ENCODE measurements at places on chromosomes 4 and X.
A peak's percentile ranks its signal among the peaks of the same experiment; 100 is the strongest.

DNA sequence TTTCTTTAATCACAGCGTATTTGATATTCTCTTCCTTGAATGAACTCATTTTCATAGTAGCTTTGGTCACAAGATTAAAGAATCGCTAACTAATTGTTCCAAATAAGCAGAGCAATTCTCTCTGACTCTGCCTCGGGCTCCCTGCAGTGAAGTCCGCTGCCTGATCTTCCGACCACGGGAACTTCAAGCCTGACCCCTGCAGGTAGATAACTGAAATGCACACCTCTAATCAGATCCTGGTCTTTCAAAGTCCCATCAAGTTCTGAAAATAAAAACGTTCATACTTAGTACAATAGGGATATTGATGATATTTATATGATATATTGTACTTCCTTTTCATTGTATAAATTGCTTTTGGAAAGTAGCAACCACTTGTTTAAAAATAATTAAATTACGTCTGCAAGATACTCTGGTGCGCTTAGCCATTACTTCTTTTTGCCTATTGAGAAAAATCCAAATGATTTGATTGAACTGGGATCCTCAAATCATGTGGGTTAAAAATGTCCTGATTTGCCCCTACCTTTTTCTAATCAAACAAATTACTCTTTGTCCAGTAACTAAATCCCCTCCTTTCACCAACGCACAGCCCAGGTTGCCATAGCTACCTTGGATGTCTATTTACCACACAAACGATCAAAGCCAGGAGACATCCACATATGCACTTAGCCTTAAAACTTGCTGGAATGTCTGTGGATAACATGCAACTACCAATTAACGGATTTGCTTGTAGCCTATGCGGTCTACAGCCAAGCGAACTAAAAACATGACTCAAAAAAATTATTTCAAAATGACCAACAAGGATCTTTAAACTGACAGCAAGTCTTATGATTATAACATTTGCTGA is 4.2 kb downstream of the MID1 start:
- peaks cover 6% of the 10 kb centered on the region for H3K4me1 ChIP-seq
- no peak overlapping the region for H3K4me3 ChIP-seq
- H3K36me3 ChIP-seq, result no peaks in the 10 kb centered on the region
- no peak for DNase-seq
- peaks cover 37% of the 10 kb centered on the region for H3K27me3 ChIP-seq
- H3K27ac ChIP-seq, result no peak overlapping the region

DNA sequence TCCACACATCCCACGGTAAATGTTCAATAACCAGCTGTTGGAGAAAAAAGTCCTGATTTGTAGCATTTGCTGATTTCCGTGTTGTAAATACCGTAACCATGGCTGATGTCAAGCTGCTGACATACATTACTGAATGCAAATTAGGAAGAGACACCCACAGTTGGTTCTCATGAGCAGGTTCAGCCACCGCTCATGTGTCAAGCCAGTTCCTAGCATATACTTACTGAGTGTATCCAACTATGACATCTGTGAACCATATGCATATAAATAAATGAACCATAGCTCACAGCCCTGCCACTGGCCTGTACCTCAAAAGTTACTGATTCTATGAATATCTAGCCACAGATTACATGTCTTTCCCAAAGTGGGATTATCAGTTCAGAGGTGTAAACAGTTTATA is 29.5 kb downstream of the FHDC1 start:
- H3K27me3 ChIP-seq, result peaks cover 3% of the 10 kb centered on the region
- no peaks in the 10 kb centered on the region for H3K36me3 ChIP-seq
- no peak overlapping the region for H3K27ac ChIP-seq
- DNase-seq, result no peak
- no peaks in the 10 kb centered on the region for H3K4me1 ChIP-seq

DNA sequence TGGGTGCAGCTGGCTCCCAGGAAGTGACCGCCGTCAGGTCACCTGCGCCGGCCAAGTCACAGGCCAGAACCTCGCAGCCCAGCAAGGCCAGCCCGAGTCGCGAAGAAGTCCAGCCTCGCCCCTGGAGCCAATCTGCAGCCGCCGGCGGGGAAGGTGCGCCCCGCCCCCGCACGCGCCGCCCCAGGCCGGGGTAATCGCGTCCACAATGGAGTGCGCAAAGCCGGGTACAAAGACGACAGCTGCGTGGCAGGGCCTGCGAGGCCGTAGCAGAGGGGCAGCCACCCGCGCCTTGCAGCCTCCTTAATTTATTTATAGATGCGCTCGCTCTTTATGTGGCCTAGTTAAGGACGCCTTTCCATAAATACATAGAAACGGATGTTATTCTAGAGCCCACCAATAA is 139.4 kb upstream of the CPEB2 start:
- no peak overlapping the region for H3K4me3 ChIP-seq
- H3K27ac ChIP-seq, result no peak overlapping the region
- H3K4me1 ChIP-seq, result no peaks in the 10 kb centered on the region
- H3K27me3 ChIP-seq, result no peaks in the 10 kb centered on the region

DNA sequence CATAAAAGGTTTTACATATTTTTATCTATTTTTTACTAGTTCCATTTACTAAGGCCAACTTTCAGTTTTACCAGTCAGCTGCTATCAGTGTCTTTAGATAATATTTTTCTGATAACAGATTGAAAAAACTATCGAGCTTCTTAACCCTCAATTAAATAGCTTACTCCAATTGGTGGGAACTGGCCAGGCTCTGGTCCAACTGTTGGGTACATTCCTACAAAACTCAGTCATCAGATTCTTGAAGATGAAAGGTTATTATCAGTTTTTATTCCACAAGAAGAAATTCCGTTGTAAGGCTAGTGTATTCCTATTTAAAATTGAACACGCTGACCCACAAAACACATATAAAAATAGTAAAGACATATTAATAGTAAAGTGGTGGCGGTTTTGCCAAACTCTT is 346.2 kb downstream of the MAPK10 start:
- no peaks in the 10 kb centered on the region for H3K27me3 ChIP-seq
- no peaks in the 10 kb centered on the region for H3K36me3 ChIP-seq
- no peak overlapping the region for H3K27ac ChIP-seq
- H3K4me3 ChIP-seq, result no peak overlapping the region

GRCh38 chrX:118329175-118329574 is 16.7 kb upstream of the WDR44 start:
- H3K27me3 ChIP-seq, result no peaks in the 10 kb centered on the region
- H3K4me3 ChIP-seq, result no peak overlapping the region
- H3K4me1 ChIP-seq, result no peaks in the 10 kb centered on the region
- no peak overlapping the region for H3K27ac ChIP-seq
- no peak for DNase-seq

DNA sequence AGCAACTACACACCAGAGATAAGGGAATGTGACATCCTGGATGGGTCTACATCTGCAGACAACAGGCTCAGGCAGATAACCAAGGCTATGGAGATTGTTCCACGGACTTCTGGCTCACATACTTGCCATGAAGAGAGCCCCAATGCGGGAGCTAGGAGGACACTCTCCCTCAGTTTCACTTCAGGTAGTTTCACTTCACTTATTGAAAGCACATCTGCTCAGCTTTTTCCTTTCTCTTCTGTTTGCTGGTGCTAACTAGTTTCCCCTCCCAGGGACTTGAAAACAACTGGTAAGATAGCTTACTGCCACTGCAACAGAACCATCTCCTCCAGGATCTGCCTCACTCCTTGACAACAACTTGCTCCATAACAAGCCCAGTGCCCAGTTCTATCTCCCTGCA is 1.4 kb upstream of the CT47C1 start:
- H3K36me3 ChIP-seq, result no peaks in the 10 kb centered on the region
- no peak overlapping the region for H3K27ac ChIP-seq
- no peak for DNase-seq
- no peaks in the 10 kb centered on the region for H3K27me3 ChIP-seq
- no peaks in the 10 kb centered on the region for H3K4me1 ChIP-seq

GRCh38 chr4:69831646-69832325 is 28.2 kb downstream of the SULT1E1 start:
- peak overlapping the region; percentile 87 for H3K4me3 ChIP-seq
- H3K27me3 ChIP-seq, result peaks cover 2% of the 10 kb centered on the region
- no peaks in the 10 kb centered on the region for H3K36me3 ChIP-seq
- no peak for DNase-seq
